ENCODE measurements at places on chromosomes 16 and 17.
A peak's percentile ranks its signal among the peaks of the same experiment; 100 is the strongest.

GRCh38 chr17:64345689-64346376 is 44.8 kb downstream of the PECAM1 start:
- DNase-seq, result no peak

GRCh38 chr16:13793841-13794409 is 126.0 kb upstream of the ERCC4 start:
- DNase-seq, result no peak

- DNase-seq, result no peak
These were observed 336.8 kb upstream of the MON1B start for GRCh38 chr16:76854234-76854633.

DNA sequence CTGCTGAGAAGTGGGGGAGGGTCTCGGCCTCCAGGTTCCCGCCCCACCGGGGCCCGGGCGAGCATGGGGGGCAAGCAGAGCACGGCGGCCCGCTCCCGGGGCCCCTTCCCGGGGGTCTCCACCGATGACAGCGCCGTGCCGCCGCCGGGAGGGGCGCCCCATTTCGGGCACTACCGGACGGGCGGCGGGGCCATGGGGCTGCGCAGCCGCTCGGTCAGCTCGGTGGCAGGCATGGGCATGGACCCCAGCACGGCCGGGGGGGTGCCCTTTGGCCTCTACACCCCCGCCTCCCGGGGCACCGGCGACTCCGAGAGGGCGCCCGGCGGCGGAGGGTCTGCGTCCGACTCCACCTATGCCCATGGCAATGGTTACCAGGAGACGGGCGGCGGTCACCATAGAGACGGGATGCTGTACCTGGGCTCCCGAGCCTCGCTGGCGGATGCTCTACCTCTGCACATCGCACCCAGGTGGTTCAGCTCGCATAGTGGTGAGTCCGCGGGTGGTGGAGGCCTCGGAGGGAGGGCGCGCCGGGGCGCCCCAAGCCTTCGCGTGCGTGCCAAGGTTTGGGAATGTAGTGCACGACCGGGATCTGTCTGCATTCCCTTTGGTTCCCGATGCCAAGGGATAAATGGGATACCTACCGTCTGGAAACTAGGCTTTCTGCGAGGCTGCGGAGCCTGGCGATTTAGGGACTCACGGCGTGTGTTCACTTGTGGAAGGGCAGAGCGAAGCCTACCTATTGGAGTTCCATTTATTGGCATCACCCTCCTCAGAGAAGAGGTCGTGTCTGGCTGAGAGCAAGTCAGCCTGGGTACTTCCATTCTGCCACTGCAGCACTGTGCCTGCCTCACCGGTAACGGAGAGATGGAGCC is 1.0 kb downstream of the ZNRF1 start:
- DNase-seq, result peak; percentile 39

- DNase-seq, result no peak
These were observed 28.6 kb downstream of the WSCD1 start for GRCh38 chr17:6098823-6099180.

DNA sequence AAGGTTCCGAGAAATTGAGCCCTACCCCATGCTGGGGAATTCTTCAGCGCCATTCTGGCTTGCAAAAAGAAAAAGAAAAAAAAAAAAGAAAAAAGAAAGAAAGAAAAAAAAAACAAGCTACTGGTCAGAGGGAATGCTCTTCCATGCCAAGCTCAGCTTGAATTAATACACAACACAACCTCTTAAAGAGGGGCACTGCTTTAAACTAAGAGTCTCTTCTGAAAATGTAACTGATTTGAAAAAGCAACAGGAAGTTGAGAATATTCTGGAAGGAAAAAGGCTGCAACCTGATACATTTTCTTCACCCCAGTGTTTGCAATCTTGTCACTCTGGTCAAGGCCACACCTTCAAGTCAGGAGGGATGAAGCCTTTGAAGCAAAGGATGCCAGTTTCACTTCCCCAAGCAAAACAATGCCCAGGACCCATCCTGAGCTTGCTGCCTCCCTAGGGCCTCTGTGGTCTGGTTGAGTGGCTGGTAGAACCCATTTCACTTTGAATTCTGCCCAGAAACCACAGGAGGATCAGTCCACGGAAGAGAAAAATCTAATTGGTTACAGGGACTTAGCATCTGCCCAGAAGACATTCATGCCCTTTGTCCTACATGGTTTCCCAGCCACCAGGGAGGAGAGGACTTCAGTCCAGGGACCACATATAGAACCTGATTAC is 389.7 kb downstream of the SOX9 start:
- no peak for DNase-seq

DNA sequence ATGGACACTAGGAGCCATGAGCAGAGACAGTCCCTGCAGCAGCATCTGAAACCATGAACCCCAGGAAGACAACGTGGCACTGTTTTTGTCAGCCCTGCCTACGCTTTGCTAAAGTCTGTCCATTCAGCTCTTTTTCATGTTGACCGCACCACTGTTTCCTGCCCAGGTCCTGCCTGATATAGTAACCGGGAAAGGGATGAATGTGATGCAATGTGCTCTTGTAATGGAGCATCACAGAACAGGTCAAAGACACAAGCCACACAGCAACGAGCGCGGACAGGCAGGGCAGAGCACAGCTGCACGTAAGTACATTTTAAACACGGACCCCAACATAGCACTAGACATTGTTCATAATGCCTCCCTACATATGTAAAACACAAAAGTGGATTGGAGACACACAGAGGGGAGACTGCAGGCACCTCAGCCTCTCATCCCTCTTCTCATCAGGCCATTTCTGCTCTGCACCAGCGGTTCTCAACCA is 16.9 kb upstream of the TNFRSF13B start:
- DNase-seq, result no peak

GRCh38 chr16:88009563-88010342 is 58.5 kb downstream of the BANP start:
- DNase-seq, result no peak

DNA sequence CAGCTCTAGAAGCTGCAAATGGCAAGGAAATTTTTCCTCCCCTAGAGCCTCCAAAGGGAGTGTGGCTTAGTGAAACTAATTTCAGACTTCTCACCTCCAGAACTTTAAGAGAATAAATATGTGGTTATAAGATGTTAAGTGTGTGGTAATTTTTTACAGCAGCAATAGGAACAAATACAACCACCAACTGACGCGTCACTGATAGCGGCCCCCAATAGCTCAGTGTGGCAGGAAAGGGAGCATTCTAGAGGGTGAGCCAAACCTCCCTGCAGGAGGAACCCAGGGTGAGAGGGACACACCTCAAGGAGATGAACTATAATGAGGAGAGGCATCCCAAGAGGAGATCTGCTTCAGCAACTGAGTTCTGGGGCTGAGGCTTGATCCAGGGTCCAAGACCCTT is 4.0 kb downstream of the CCL4 start:
- no peak for DNase-seq

GRCh38 chr16:48497932-48498768 is 111.8 kb downstream of the N4BP1 start:
- no peak for DNase-seq

DNA sequence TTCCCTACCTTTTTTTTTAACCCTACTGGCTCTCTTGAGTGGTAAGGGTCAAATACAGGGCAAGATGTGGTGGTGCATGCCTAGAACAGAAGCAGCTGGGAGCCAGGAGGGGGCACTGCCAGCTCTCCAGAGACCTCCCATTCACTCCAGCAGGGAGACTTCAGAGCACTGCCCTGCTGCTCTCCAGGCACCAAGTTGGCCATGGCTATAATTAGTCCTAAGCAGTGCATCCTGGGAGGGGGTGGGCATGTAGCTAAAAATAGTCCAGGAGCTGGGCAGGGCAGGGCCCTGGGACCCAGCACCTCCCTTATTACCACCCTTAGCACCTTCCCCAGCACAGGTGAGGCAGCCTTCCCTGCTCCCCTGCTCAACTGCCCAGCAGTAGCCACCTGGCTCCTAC is 3.5 kb downstream of the CORO6 start:
- no peak for DNase-seq

DNA sequence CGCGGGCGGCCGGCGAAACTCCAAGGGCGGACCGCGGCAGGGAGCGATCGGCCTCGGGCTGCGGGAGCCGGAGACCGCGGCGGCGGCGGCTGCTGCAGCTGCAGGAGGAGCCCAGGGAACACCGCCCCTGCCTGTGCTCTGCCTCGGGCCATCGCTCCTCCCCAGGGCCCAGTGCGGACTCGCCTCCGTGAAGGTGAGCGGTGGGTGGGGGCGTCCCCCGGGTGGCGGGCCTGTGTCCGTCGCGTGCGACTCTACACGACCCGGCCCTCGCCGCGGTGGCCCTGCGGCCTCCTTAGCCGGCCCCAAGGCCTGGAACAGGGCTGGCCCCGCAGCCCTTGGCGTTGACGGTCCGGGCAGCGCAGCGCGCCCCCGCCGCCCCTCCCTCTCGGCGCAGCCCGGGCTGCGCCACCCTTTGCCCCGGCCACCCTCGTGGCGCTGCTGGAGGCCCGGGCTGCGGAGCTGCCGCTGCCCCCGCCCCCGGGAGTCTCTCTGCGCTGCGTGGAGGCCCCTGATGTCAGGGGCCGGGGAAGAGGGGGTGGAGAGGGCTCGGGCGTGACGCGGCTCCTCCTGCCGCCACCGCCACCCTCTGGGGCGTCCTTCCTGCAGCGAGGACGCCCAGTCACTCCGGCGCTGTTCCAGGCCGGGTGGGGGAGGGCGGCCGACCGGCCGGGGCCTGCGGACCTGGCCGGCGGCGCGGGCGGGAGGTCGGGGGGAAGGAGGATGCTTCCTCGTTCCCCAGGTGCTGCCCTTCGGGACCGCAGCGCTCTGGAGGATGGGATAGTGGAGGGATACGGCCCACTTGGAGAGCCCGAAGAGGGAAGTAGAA is 485 bp downstream of the DYNLL2 start:
- DNase-seq, result peak; percentile 81

DNA sequence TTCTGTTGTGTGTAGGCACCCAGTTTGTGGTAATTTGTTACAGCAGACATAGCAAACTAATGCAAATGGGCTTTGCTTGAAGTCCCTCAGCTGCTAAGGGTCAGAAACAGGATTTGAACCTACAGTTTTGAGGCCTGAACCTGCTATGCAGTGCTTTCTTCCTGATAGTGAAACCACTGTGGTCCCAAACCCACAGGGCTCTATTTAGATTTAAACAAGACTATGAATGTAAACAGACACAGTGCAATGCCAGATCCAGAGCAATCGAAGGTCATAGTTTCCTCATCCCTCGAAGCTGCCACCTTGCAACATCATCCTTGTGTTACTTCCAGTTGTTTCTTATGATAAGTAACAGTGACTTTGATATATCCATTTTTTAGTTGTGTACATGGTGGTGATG is 630.2 kb downstream of the WWOX start:
- no peak for DNase-seq

- DNase-seq, result no peak
These were observed 356.5 kb upstream of the CDH8 start for GRCh38 chr16:62392698-62393097.

GRCh38 chr17:21253646-21254441 is 634 bp upstream of the NATD1 start:
- no peak for DNase-seq

GRCh38 chr17:17605729-17606088 is 14.2 kb upstream of the PEMT start:
- DNase-seq, result no peak

GRCh38 chr17:68804777-68805520 is 150.2 kb downstream of the ABCA8 start:
- no peak for DNase-seq

GRCh38 chr17:9240659-9241370 is 219.5 kb downstream of the NTN1 start:
- DNase-seq, result peak; percentile 68

DNA sequence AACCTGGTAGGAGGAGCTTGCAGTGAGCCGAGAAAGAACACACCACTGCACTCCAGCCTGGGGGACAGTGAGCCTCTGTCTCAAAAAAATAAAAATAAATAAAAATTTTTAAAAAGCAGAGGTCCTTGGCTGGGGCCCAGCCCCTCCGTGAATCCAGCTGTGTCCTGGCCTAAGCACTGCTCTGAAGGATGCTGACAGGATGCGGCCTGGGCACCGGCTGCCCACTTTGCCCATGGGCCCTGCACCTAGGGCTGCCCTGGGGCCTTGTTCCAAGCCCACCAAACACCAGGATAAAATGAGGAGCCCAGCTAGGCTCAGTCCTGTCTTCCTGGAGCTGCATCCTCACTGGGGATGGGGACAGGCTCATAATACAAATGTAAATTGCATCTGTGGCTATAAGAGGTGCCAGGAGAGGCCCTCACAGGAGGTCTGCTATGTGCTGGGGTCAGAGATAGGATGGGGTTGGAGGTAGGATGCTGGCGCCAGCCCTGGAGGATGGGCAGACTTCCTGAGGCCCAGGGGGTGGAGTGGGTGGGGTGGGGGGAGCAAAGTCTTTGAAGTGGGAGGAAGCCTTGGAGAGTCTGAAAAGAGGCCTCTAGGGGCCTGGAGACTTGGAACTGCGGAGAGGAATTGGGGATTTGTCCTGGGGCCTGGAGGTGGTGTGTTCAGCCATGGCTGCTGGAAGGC is 6.2 kb downstream of the C16orf89 start:
- DNase-seq, result no peak

DNA sequence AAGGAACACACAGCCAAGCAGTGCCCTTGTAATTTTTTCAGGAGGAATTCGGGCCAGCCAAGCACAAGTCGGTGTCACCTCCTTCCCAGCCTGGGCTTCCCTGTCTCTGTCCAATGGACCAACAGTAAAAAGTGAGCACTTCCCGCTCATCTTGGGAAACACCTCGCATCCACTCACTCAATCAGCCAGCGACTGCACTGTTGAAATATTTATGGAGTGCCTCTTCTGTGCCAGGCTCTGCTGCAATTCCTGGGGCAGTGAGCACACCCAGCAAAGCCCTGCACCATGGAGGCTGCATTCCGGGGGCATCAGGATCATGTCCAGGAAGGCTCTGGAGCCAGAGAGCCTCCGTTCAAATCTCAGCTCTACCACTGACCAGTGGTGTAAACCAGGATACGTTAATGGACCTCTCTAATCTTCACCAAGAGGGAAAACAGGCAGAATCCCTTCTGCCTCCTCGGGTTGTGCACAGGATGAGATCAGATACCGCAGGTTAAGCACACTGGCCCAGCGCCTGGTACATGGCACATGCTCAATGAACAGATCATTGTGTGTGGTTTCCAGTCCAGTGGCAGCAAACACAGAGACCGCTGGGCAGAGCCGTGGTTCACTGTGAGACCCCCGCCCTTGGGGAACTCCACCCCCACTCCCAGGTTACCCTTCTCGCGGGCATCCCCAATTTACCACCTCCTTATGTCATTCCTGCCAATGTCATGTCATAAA is 194.3 kb downstream of the ZNF423 start:
- no peak for DNase-seq

DNA sequence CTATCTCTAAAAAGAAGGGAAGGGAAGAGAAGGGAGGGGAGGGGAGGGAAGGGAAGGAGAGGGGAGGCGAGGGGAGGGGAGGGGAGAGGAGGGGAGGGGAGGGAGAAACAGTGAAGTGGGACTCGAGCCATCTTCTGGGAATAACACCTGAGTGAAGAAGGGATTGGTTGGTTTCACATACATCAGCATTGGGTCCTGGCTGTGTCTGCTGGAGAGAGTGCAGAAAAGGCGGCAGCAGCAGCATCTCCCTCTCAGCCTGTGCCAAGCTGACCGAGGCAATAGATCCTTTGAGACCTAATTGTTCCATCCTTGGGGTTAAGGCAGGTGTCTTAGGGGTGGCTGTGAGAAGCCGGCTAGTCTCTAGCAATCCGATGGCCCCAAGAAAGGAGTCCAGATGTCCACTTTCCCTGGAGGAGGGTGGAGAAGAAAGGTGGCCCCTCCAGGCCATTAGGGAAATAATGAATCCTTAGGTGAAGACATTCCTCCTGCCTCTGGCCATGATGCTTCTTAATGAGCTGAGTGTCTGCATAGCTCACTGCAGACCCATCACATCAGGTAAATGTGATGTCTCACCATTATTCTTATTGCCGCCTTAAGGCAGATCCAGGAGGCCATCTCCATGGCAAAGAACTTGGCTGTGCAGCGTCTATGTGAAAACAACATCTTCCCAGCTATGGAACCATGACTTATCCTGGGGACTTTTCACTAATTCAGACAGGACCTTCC is 71.6 kb downstream of the WIPI1 start:
- no peak for DNase-seq

Measured in frontal cortex (tissue), 4 donors.